Glutamatergic neuron (in vitro differentiated cells): ENCODE measurements at places on chromosomes 5 and 9.
A peak's percentile ranks its signal among the peaks of the same experiment; 100 is the strongest.

DNA sequence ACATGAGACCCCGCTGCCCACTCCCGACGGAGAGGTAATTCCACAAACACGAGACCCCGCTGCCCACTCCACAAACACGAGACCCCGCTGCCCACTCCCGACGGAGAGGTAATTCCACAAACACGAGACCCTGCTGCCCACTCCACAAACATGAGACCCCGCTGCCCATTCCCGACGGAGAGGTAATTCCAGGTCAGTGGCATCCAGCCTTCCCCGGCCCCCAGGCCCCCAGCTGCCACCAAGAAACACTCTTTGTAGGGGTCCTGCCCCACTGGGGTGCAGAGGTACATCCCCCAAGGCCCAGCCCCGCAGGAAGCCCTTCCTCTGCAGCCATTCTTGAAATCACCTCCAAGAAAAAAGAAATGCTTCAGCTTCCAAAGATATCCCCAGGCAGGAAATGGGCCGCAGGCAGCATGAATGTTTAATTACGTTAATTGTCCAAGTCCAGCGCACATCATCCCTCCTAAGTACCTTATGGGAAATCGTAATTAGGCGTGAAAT is 115.9 kb downstream of the ADAMTS2 start:
- no peak for DNase-seq

GRCh38 chr9:34252670-34253459 is 74.0 kb downstream of the UBAP1 start:
- peak; percentile 87 for DNase-seq

DNA sequence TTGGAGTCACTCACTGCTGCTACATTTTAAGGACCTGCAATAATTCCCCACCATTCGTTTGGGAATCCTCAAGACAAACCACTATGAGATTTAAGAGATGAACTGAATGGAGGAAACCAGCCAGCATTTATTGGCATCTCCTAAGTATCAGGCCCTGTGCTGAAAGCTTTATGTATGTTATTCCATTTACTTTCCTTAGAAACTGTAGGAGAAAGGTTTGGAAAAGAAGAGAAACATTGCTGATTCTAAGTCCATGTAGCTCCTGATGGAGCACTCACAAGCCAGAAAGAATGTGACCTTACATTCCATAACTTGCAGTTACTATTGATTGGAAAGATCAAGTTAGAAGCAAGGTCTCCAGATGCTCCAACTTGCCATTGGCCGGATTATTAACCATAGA is 267.4 kb downstream of the GAS1 start:
- no peak for DNase-seq

- DNase-seq = no peak
Observed at GRCh38 chr5:135170500-135170899, 136.5 kb upstream of the PITX1 start.

GRCh38 chr9:112371060-112371459 is 8.8 kb upstream of the HSDL2 start:
- DNase-seq = no peak

DNA sequence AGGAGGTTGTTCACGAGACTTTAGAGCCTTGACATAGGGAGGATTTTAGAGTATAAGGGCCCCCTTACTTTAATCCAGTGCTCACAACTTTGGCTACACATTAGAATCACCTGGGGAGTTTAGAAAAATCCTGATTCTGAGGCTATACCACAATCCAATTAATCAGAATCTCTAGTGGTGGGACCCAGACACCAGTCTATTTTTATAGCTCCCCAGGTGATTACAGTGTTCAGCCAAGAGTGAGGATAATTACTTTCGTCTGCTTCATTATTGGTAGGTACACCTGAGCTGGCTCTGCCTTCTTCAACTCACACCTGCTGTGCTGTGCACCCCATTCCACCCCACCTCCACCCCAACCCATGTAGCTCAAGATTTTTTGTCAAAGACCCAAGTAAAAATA is 141.3 kb upstream of the EPB41L4A start:
- no peak for DNase-seq

- DNase-seq = no peak
Observed at GRCh38 chr9:71090896-71091295, 30.5 kb downstream of the TRPM3 start.

GRCh38 chr9:130128733-130129431 is 43.3 kb upstream of the NCS1 start:
- no peak for DNase-seq

DNA sequence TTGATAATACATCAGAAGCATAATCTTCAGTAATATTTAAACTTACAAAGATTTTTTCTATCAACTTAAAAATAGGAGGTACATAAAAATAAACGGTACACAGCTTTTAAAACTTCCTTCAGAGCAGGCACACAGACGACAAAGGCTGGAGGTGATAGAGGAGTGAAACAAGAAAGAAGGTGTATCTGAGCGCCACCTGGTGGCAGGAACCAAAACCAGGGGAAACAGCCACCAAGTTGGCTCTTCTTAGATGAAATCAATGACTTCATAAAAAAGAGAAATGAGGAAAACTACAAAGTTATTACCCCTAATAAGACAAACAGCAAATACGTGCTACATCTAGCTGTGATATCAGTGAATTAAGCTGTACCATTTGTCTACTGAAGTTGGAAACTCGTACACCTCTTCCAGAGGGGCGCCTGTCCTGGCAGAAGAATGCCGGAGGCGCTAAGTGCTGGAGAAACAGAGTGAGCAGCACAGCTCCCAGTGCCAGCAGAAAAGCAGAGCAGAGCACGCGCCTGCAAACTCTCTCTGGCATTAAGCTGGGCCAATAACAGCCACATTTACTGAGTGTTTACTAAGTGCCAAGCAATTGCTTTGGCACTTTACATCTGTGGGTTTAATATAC is 85.9 kb downstream of the SETX start:
- DNase-seq = peak; percentile 82

- no peak for DNase-seq
Observed at GRCh38 chr9:109893241-109893640, 113.2 kb downstream of the PALM2AKAP2 start.
